Left cardiac atrium (tissue), 4 donors: ENCODE measurements at places on chromosomes 1 and 21. TPM values are rescaled to one million over a fixed set of nuclear protein-coding genes. Genes with fewer than 3 reads are reported as not detected.

CYP2J2 gene
- 116 TPM for total RNA-seq

LAPTM5 gene
- total RNA-seq: 44.7 TPM

MSH4 gene
- 0.44 TPM for total RNA-seq

OR2AK2 gene
- not detected for total RNA-seq

ARHGEF16 gene
- total RNA-seq: 2.3 TPM

RGS8 gene
- 0.05 TPM for total RNA-seq

AKR7A3 gene
- 0.12 TPM for total RNA-seq
